Fibroblast of skin of right quadriceps (primary cell): ENCODE measurements at places on chromosomes 7 and 10.

DNA sequence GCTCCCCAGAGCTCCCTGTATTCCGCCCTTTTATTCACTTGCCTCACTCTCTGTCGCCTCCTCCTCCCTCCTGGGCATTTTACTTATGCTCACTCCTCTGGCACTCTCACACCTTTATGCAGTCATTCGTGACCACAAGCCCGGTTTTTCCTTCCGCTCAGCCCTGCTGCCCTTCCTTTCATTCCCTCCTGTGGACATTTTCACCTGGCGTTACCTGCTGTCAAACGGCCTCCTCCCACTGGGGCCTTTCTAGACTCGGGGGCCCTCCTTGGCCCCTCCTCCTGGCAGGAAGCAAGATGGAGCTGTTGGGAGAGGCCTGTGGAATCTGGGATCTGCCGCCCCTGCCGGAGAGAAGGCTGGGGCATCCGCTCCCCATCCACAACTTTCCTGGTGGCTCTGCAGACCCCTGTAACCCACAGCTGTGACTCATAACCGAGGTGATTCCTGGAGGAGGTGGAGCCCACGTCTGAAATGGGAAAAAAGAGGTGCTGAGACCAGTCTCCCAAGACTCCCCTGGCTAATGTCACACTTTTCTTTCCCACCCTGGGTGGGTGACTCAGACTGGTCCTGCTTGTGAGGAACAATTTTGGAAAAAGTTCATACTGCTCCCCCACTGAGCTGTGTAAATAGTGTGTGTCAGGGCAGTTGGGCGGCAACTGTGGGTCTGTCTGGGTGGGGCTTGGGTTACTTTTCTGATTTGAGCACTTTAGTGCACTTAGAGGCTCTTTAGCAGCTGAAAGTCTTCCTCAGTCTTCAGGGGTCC lies 1.2 kb downstream of the VCL start:
- DNase-seq = peak; percentile 95

DNA sequence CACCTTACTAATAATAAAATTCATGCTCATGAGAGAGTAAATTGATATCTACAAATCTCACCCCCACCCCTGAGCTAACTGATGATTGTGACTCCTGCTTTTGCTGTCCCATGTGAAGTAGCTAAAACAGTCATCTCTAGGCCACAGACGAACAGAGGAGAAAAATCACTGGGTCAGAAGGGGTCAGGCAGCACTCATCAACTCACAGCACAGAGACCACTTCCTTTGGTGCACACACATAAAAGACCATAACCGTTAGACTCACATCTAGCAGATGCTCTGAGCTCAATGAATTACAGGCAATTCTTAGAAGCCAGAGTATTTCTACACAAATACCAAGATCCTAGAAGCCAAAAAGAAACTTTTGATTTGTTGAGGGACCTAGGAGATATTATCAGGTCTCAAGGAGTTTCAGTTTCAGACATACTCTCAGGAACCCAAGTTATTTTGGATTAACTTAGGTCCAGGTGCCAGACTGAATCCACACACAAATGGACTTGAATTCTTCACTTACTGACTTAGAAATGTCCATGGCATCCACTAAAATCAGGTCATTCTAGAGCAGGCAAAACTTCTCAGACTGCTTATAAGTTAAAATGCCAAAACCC lies 65.0 kb upstream of the TES start:
- no peak for DNase-seq

- no peak for DNase-seq
Measured at GRCh38 chr10:63489838-63490237, 24.1 kb upstream of the JMJD1C start.

DNA sequence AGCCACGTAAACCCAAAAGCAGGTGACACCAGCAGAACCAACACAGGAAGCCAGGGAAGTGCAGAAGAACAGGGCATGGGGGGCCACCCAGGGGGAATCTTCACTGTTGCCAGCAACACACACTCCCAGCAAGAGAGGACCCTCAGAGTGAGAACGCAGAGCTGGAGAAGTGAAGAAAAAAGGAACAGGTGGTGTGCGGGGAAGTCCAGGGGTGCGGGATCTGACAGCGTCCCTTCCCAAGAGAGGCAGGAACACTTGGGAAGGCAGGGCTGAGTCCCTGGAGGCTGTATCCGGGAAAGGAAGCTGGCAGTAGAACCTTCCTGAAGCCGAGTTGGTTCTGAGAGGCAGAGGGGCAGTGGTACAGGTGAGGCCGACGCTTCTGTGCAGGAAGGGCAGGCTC lies 27.7 kb downstream of the AGAP4 start:
- DNase-seq = no peak
